ENCODE measurements at places on chromosomes 4 and X.
A peak's percentile ranks its signal among the peaks of the same experiment; 100 is the strongest.

DNA sequence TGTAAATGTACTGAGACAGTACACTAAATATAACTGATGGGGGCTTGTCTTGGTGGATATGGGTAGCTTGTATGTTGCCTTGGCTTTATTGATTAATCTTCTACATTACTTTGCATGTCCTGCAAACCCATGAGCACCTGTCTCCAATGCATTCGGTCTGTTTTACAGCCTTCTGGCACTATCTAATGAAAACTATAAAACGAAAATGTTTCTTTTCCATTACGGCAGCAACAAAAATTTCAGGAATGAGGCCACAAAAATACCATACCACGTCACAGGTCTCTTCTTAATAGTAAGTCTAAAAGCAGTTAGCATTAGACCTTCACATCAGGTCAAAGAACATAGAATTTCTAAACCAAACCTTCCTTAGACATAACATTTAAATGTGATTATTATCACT is 49.8 kb downstream of the EDNRA start:
- peaks cover 18% of the 10 kb centered on the region for H3K4me1 ChIP-seq
- peaks cover 8% of the 10 kb centered on the region for H3K27me3 ChIP-seq
- DNase-seq, result no peak
- no peak overlapping the region for H3K4me3 ChIP-seq
- no peaks in the 10 kb centered on the region for H3K36me3 ChIP-seq

DNA sequence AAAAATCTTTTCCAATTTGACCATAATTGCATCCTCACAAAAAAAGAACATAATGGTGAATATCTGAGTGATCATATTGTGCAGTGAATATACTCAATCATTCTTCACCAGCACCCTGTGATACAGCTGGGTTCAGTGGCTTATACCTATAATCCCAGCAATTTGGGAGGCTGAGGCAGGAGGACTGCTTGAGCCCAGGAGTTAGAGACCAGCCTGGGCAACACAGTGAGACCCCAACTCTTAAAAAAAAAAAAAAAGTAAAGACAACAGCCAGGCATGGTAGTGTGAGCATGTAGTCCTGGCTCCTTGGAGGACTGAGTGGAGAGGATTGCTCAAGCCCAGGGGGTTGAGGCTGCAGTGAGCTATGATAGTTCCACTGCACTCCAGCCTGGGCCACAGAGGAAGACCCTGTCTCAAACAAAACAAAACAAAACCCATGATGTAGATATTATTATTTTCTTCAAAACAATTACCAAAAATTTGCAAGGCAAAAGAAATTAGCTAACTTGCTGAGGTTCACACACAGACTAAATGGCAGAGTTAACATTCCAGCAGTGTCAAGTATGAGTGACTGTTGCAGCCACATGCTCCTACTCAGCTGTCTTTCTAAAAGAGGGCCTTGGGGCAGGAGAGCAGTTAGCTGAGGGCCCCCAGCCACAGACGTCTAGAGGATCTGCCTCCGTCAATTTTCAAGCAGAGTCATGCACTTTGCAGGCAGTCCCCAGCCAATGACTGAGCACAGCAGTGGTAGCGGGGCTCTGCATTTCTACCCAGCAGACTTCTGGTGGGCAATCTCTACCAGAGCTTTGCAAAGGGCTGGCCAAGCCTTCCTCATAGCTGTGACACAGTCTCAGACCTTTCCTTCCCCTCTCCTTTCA is 33.4 kb downstream of the ADGRA3 start:
- no peak overlapping the region for H3K4me3 ChIP-seq
- H3K27ac ChIP-seq, result peak overlapping the region; percentile 54
- no peaks in the 10 kb centered on the region for H3K27me3 ChIP-seq
- H3K4me1 ChIP-seq, result peaks cover 46% of the 10 kb centered on the region
- H3K36me3 ChIP-seq, result peaks cover 77% of the 10 kb centered on the region
- DNase-seq, result no peak

DNA sequence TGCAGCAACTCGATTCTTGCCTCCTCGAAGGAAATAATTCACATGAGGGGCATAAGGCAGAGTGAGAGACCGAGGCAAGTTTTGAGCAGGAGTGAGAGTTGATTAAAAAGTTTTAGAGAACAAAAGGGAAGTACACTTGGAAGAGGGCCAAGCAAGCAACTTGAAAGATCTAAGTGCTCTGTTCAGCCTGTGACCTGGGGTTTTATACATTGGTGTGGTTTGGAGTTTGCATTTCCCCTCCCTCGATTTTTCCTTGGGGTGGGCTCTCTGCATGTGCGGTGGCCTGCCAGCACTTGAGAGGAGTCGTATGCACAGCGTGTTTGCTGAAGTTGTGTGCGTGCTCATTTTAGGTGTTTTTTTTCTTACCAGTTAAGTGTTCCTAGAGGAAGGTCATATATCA is 356.4 kb downstream of the KLHL4 start:
- H3K4me1 ChIP-seq, result peaks cover 19% of the 10 kb centered on the region
- DNase-seq, result no peak
- H3K36me3 ChIP-seq, result no peaks in the 10 kb centered on the region
- no peaks in the 10 kb centered on the region for H3K27me3 ChIP-seq
- no peak overlapping the region for H3K4me3 ChIP-seq

- no peaks in the 10 kb centered on the region for H3K27me3 ChIP-seq
- H3K4me1 ChIP-seq, result peaks cover 85% of the 10 kb centered on the region
- peak overlapping the region; percentile 78 for H3K4me3 ChIP-seq
These were observed 104.7 kb downstream of the MAML3 start for GRCh38 chr4:140049024-140049848.

DNA sequence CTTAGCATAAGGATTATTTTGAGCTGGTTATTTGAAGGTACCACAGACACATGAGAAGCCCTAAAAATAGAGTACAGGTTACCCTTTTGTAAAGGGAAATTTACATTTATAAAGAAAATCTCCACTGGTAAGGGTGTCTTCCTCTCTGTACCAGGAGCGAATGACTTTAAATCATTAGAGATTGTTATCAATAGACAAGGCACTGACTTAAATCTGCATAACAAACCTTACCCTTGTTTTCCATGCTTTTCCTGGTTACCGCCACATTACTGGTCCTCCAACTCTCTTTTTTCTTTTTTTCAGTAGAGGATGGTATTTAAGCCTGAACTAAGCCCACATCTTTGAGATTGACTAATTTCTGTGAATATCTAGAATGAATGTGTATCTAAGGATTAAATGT is 129.8 kb downstream of the SLC7A11 start:
- H3K27ac ChIP-seq, result no peak overlapping the region
- no peaks in the 10 kb centered on the region for H3K4me1 ChIP-seq
- H3K36me3 ChIP-seq, result no peaks in the 10 kb centered on the region
- no peak overlapping the region for H3K4me3 ChIP-seq

- DNase-seq, result peak; percentile 43
- H3K27ac ChIP-seq, result no peak overlapping the region
- peaks cover 4% of the 10 kb centered on the region for H3K36me3 ChIP-seq
- H3K4me3 ChIP-seq, result peak overlapping the region; percentile 64
- peaks cover 54% of the 10 kb centered on the region for H3K27me3 ChIP-seq
- peaks cover 13% of the 10 kb centered on the region for H3K4me1 ChIP-seq
These were observed 134.3 kb downstream of the AMELX start for GRCh38 chrX:11427453-11428071.

DNA sequence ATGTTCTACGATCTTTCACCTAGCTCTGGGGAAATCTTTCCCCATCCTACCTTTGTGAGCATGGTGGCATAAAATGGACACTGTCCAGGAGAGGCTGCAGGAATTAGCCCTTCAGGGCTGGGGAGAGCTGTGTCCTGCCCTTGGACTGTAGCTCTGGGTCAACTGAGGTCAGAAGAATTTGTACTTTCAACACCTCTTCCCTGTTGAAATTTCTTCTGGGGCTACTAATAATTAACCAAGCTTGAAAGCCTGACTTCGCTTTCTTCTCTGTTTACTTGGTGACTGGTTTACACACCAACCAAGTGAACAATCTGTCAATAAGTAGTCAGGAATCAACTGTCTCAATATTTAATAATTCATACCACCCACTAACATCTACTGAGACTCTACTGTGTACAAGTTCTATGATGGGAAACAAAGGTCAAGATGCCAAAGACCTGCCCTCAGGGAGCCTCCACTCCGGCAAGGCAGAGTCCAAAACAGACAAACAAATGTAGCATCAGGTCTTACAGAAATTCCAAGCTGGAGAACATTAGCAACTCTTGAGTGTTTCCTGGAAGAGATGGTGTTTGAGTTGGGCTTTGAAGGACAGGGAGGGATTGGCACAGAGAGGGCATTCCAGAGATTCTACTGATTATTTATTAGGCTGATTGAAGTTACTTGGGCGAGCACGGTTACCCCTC is 113.1 kb downstream of the ENPP6 start:
- no peak overlapping the region for H3K4me3 ChIP-seq
- H3K27me3 ChIP-seq, result peaks cover 12% of the 10 kb centered on the region
- H3K36me3 ChIP-seq, result no peaks in the 10 kb centered on the region
- H3K27ac ChIP-seq, result no peak overlapping the region

GRCh38 chrX:128816919-128817318 is 706.4 kb downstream of the SMARCA1 start:
- H3K27me3 ChIP-seq, result no peaks in the 10 kb centered on the region
- H3K27ac ChIP-seq, result no peak overlapping the region
- peaks cover 5% of the 10 kb centered on the region for H3K4me1 ChIP-seq
- no peak overlapping the region for H3K4me3 ChIP-seq
- H3K36me3 ChIP-seq, result no peaks in the 10 kb centered on the region
- DNase-seq, result peak; percentile 5

DNA sequence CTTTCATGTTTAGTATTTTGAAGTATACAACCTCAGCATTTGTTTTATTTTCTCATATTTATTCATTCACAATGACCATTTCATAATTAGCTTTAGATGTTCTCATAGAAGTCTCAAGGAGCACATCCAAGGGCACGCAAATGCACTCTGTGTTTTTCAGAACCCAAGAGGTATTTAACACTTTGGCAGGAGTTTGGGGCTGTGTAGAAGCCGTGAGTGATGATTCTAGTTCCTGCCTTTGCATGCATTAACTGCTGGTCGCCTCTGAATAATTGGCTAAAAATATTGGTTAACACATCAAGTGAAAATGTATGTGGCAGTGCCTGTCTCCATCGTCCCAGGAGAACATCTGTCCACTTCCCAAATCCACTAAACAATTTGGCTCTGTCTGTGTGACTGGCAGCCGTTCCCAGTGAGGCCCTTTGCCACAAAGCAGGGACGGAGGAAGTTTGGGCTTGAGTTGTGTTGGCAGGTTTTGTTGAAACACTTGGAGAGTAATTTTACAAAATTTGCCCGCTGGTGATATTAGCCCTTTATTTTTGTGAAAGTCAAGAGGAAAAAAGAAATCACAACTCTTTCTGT is 730.7 kb upstream of the SLIT2 start:
- no peak overlapping the region for H3K27ac ChIP-seq
- H3K27me3 ChIP-seq, result no peaks in the 10 kb centered on the region
- no peaks in the 10 kb centered on the region for H3K4me1 ChIP-seq
- no peak overlapping the region for H3K4me3 ChIP-seq
- DNase-seq, result no peak
- no peaks in the 10 kb centered on the region for H3K36me3 ChIP-seq

GRCh38 chrX:41970419-41970818 is 47.1 kb upstream of the CASK start:
- no peak overlapping the region for H3K27ac ChIP-seq
- no peak for DNase-seq
- no peaks in the 10 kb centered on the region for H3K4me1 ChIP-seq
- H3K4me3 ChIP-seq, result no peak overlapping the region
- no peaks in the 10 kb centered on the region for H3K27me3 ChIP-seq
- no peaks in the 10 kb centered on the region for H3K36me3 ChIP-seq

DNA sequence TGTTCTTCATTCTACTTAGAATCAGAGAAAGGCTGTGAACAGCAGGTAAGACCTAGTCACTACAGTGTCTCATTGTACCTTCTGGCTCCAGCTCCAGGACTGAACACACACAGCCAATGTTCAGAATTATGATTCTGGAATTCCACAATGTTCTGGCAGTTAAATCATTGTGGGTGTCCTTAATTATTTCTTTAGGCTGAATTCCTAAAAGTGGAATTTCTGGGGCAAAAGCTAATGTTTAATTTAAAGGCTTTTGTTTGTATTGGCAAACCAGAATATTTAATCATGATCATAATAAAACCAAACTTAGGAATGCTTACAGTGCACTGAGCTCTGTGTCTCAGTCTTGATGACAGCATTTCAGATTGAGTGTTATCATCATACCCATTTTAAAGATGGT is 67.0 kb upstream of the FAT1 start:
- DNase-seq, result no peak
- no peak overlapping the region for H3K4me3 ChIP-seq
- peaks cover 6% of the 10 kb centered on the region for H3K27me3 ChIP-seq
- H3K36me3 ChIP-seq, result no peaks in the 10 kb centered on the region

- DNase-seq, result peak; percentile 20
- peak overlapping the region; percentile 49 for H3K4me3 ChIP-seq
- peak overlapping the region; percentile 99 for H3K27ac ChIP-seq
- peaks cover 11% of the 10 kb centered on the region for H3K36me3 ChIP-seq
- H3K27me3 ChIP-seq, result no peaks in the 10 kb centered on the region
These were observed 112.0 kb downstream of the SHROOM3 start for GRCh38 chr4:76546759-76547742.

DNA sequence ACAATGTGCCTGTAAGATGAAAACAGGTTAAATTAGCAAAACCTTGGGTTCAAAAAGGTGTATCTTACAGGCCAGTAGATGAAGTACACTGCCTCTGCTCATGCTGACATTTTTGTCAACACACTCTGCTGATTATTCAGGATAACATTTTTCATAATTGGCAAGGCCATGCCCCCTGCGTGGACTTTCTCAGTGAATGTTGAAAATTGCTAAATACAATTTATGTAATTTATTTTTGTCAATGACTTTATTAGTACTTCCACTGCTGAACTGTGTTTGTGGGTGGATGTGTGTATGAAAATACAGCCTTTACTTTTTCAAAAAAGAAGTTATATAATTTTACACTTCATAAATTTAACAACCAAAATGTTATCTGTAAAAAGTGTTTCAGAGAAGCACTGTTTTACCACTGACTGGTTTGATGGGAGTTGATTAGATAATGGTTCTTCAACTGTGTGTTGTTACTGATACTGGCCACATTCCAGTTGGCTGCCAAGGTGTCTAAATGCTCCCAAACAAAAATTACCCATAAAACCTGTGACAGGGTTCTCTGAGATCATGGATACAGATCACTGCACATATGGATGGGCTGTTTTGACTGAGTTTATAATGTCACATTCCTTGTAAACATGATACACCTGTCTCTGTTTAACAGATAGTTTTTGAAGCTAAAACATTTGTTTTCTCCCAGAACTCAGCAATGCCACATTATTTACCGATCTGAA is 151.9 kb upstream of the SLC7A11 start:
- H3K36me3 ChIP-seq, result no peaks in the 10 kb centered on the region
- no peak overlapping the region for H3K27ac ChIP-seq
- no peaks in the 10 kb centered on the region for H3K27me3 ChIP-seq
- peaks cover 10% of the 10 kb centered on the region for H3K4me1 ChIP-seq
- no peak for DNase-seq
- H3K4me3 ChIP-seq, result no peak overlapping the region

GRCh38 chrX:109918753-109919152 is 84.2 kb upstream of the TMEM164 start:
- peaks cover 16% of the 10 kb centered on the region for H3K4me1 ChIP-seq
- no peaks in the 10 kb centered on the region for H3K36me3 ChIP-seq
- H3K27me3 ChIP-seq, result peaks cover 4% of the 10 kb centered on the region
- no peak overlapping the region for H3K4me3 ChIP-seq
- H3K27ac ChIP-seq, result no peak overlapping the region

- H3K36me3 ChIP-seq, result no peaks in the 10 kb centered on the region
- H3K27ac ChIP-seq, result no peak overlapping the region
- H3K27me3 ChIP-seq, result no peaks in the 10 kb centered on the region
These were observed 324.3 kb upstream of the NDST4 start for GRCh38 chr4:115437739-115438138.

All from nephron progenitor cell (in vitro differentiated cells).